Left lobe of liver (tissue), 2 donors: ENCODE measurements at places on chromosomes 5 and 9. TPM values are rescaled to one million over a fixed set of nuclear protein-coding genes. Genes with fewer than 3 reads are reported as not detected.

Gene SAPCD2
- 0.15 TPM for total RNA-seq

Gene CCL21
- 1.7 TPM for total RNA-seq

Gene FOXD4L6
- total RNA-seq: not detected

Gene C5orf34
- 0.70 TPM for total RNA-seq

Gene MYMK
- total RNA-seq: not detected

Gene SPINK6
- not detected for total RNA-seq

Gene LCN9
- not detected for total RNA-seq

Gene TLE1
- 36.6 TPM for total RNA-seq

Gene PCDHB10
- total RNA-seq: 0.28 TPM

Gene COL15A1
- total RNA-seq: 0.23 TPM

Gene SVEP1
- 1.7 TPM for total RNA-seq

Gene TAF1L
- total RNA-seq: not detected

Gene ARL10
- 1.8 TPM for total RNA-seq

Gene DAB2IP
- 27.3 TPM for total RNA-seq

Gene RMRP
- total RNA-seq: 13,056 TPM

Gene PRR7
- total RNA-seq: 0.63 TPM

Gene ARRDC1
- 29.0 TPM for total RNA-seq

Gene PPP1R26
- 7.4 TPM for total RNA-seq

Gene ACTBL2
- total RNA-seq: not detected

Gene MYOT
- total RNA-seq: not detected

Gene CDKN2B-AS1
- not detected for total RNA-seq

Gene ALDH1A1
- 527 TPM for total RNA-seq

Gene PCDHGA10
- total RNA-seq: 2.2 TPM

Gene NTRK2
- total RNA-seq: 0.38 TPM

Gene ECM2
- total RNA-seq: 21.0 TPM

Gene ITGA1
- total RNA-seq: 69.5 TPM

Gene RETREG1
- 25.2 TPM for total RNA-seq

Gene AQP7
- 30.7 TPM for total RNA-seq

Gene PCDHB4
- 0.35 TPM for total RNA-seq

Gene QRFP
- not detected for total RNA-seq

Gene ENTREP1
- 0.30 TPM for total RNA-seq

Gene SHOC1
- not detected for total RNA-seq

Gene F2RL2
- total RNA-seq: 0.28 TPM

Gene PTGDS
- 5.2 TPM for total RNA-seq

Gene GPX8
- 0.86 TPM for total RNA-seq

Gene PLEKHG4B
- 0.25 TPM for total RNA-seq

Gene ANP32B
- total RNA-seq: 29.0 TPM

Gene SECISBP2
- total RNA-seq: 19.1 TPM

Gene MAP1B
- 3.4 TPM for total RNA-seq

Gene GFI1B
- 0.15 TPM for total RNA-seq
